NCI-H1694 (cell line): ENCODE measurements at places on chromosomes 2 and 18.

GRCh38 chr2:230512955-230513748, 97.2 kb downstream of the SP100 start:
- DNase-seq, result no peak

GRCh38 chr18:63119647-63120046, 199.9 kb downstream of the BCL2 start:
- no peak for DNase-seq

GRCh38 chr2:18645315-18645714, 55.9 kb upstream of the NT5C1B start:
- DNase-seq, result no peak

GRCh38 chr18:67670024-67670543, 153.6 kb upstream of the DSEL start:
- no peak for DNase-seq

GRCh38 chr2:190859347-190860297, 21.0 kb upstream of the GLS start:
- no peak for DNase-seq

DNA sequence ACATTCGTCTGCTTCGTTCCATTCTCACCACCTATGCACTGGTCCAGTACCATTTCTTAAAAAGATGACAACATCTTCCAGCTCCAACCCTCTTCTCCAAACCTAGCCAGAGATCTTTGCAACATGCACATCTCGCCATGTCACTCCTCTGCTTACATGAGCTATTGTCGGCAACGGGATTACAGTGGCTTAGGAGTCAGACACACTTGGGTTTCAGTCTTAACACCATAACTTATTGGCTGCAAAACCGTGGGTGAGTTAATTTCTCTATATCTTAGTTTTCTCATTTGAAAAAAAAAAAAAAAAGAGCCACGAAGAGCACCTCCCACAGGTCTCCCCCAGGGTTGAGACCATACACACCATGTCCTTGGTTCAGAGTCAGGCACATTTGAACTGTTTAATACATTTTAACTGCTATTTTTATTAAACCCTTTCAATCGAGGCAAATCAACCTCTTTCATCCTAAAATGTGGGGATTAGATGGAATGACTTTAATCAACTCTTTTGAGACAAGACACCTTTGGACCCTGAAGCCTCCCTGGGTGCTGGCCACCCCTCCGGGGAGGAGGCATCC, 889 bp downstream of the ANKRD29 start:
- DNase-seq, result no peak

GRCh38 chr2:150036622-150037021, 449.0 kb upstream of the MMADHC start:
- DNase-seq, result no peak

DNA sequence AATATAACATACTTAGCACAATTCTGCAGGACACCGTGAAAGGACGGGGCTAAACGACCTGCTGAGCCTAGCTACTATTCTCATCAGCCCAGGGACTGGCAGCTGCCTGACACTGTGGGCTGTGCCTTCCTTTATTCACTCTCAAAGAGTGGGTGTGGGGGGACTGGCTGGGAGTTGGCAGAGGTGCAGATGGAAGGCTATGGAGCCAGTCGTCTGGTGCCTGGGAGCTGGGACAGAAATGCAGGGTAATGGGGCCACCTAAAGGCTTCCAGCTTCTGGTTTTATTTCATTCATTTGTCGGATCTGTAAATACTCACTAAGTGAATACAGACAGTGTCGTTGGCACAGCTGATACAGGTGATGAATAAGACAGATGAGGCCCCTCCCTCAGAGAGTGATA, 56.0 kb upstream of the NFU1 start:
- peak; percentile 71 for DNase-seq

- DNase-seq, result no peak
These were observed 757.6 kb downstream of the NR4A2 start for GRCh38 chr2:155574941-155575340.

DNA sequence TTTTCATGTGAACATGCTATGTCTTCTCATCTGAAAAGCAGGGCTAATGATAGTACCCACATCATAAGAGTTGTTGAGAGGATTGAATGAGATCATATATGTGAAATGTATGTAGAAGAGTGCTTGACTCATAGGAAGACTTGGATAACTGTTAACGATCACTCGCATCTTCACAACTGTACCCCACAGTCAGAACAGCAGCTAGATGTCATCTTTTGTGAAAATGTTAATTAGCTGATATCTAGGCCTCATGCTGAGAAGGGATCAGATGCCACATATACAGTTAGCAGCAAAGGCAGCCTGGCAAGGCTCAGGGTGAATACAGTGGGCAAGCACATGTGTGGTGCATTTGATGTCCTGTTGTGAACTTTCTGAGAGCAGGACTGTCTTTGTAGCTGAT, 24.2 kb downstream of the MAP3K20 start:
- DNase-seq, result no peak

GRCh38 chr2:202127687-202128331, 54.8 kb downstream of the KIAA2012 start:
- DNase-seq, result no peak

- no peak for DNase-seq
These were observed 54.4 kb downstream of the SCN3A start for GRCh38 chr2:165149439-165149838.

GRCh38 chr2:106976548-106976947, 90.6 kb upstream of the ST6GAL2 start:
- DNase-seq, result no peak

DNA sequence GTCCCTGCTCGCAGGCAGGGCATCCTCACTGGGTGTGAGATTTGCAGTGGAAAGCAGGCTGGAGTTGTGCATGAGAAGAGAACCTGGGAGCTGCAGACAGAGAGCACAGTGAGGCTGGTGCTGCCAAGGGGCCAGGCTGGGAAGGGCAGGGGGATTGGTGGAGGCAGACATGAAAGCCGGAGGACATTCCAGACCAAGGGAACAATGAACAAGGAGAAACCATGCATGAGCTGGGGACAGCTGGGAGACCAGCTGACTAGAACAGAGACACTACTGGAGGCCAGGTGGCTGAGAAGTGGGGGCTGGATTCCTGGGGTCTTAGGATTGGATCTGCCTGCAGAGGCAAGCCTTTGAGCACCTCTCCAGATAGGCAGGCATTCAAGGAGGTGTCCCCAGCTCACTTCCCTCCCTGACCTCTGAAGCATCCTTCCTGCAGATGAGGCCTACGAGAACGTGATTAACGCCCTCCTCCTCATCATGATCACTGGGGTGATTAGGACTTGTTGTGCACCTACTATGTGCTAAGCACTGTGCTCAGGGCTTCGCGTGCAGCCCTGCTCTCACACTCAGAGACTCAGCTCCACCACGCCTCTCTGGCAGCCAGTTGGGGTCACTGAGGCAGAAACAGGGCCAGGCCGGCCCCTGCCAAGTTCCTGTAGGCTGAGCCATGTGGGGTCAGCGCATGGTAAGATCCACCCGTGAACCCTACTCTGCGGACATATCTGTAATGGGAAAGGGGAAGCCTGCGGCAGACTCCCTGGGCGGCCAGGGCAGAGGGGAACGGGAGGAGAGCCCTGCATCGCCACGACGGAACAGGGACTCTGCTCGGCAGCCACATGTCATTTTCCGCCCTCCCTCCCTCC, 74.8 kb upstream of the SLC66A3 start:
- peak; percentile 81 for DNase-seq

DNA sequence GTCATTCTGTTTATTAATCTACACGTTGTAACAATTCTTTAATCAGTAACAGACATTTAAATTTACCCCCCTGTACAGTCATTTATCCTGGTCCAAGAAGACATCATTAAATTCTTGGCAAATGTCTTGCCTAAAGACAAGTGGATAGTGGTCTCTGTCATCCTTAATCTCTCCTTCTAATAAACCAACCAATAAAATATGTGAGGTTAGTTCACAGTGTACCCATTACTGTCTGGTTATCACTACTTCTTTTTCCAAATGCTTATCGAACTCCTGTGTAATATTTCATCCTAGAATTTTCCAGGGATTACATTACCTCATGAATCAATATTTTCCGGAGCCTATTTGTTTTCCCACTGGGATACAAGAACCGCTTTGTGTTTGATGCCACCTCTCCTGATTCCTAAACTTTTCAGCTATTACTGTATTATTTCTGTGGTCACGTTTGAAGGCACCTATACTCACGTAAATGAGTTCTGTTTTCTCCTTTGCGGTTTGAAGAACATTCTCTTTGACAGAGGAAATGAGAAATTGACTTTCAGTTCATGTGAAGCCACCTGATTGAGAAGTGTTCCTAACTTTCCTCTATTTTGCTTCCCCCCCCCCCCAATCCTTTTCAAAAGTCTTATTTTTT, 131.5 kb downstream of the RTN4 start:
- DNase-seq, result no peak

- no peak for DNase-seq
These were observed 864 bp downstream of the KLHL29 start for GRCh38 chr2:23385748-23386338.

- no peak for DNase-seq
These were observed 23.8 kb upstream of the ASPRV1 start for GRCh38 chr2:69985216-69985615.

DNA sequence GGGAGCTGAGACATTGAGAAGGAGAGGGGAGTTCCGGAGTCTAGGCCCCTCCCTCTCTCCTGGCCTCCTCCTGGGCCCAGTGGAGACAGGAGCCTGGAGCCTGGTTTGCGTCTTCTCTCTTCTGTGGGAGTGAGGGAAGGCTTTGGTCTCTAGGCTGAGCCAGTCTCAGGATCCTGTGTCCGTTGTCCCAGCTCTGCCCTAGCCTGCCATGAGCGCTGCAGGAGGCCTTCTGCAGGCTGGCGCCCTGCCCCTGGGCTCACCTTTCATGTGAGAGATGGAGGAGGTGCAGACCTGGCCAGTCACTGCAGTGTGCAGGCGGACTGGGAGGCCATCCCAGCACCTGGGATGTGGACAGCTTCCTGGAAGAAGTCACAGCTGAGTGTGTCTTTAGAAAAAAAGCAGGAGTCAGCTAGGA, 8.7 kb downstream of the IMPA2 start:
- no peak for DNase-seq

- no peak for DNase-seq
These were observed 821 bp upstream of the EML6 start for GRCh38 chr2:54722641-54723040.

GRCh38 chr18:63477200-63477599, 442 bp downstream of the SERPINB5 start:
- no peak for DNase-seq

DNA sequence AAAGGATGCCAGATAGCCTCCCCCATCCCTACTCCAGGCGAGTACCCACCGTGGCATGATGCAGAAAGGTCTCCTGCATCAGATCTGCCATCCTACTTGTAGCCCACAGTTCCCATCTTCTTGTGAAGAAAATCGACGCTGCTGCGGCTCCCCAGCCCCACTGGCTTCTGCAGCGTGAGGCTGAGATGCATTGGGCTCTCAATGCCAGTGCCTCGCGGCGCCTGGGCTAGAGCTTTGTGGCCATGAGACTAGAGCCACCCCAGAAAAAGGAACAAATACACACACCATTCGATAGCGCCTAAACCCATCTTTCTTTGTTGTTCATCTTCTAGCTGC, 2.8 kb downstream of the NOL4 start:
- DNase-seq, result no peak

GRCh38 chr2:191386938-191387536, 141.8 kb downstream of the MYO1B start:
- no peak for DNase-seq

DNA sequence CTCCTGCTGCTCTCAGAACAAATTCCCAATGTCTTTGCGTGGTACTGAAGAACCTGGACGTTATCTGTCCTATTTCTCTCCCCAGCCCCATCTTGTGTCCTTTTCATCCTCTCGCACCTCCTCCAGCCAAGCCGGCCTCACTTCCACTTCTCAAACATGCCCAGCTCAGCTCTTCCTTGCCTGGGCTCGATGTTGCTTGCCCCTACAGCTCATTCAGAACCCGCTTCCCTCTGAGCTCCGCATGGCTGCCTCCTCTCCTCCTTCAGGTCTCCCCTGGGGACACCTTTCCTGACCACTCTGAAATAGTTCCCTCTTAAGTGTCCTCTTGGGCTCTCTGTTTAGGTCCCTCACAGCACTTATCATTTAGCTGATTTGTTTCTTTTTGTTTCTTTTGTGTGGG, 6.7 kb upstream of the SMARCAL1 start:
- no peak for DNase-seq

GRCh38 chr2:85447222-85447585, 28.7 kb downstream of the SH2D6 start:
- no peak for DNase-seq

GRCh38 chr18:62374410-62374965, 49.4 kb downstream of the TNFRSF11A start:
- no peak for DNase-seq

- DNase-seq, result no peak
These were observed 448.4 kb downstream of the ADCYAP1 start for GRCh38 chr18:1353025-1353424.

- no peak for DNase-seq
These were observed 10.4 kb upstream of the METTL21A start for GRCh38 chr2:207635468-207636200.

GRCh38 chr2:209872675-209873074, 101.0 kb downstream of the UNC80 start:
- no peak for DNase-seq
